ENCODE measurements at places on chromosomes 16 and 17. TPM values are rescaled to one million over a fixed set of nuclear protein-coding genes. Genes with fewer than 3 reads are reported as not detected.

SGSH gene
- 30.7 TPM for polyA plus RNA-seq

GID4 gene
- polyA plus RNA-seq = 13.7 TPM

DNA sequence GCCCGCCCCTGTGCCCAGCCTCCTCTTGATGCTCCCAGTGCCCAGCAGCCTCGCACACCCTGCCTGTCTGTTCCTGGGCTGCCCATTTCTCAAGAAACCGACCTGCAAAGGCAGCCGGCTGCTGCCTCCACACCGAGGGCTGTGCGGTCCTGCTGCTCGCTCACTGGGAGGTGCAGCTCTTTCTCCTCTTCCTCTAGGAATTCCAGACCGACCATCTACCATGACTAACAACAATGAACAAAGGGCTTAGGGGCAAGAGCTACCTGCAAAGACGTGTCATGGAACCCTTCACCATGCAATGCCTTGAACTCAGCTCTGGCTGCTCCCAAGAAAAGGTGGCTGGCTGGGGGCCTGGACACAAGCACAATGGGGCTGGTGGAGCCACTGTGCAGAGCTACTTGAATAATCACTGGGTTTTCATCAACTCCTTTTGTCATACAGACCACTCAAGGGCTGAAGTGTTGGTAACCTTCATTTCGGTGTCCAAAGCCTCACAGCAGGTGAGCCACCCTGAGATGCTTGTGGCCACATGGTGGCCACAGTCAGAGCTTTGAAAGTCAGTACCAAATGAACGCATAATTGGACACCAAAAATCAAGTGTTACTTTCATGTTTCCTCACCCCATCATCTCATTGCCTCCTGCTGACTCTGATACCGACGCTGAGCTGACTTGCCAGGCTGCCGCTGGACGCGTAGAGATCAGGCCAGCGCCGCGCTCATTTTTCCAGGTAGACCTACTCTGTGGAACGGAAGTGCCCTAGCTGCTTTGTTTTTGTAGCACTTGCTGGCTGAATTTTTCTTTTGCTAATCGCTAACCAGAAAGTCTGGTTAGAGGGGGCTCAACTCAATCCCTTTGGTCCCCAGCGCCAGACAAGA lies 19.8 kb downstream of the CYB561 start:
- DNase-seq = no peak

DNA sequence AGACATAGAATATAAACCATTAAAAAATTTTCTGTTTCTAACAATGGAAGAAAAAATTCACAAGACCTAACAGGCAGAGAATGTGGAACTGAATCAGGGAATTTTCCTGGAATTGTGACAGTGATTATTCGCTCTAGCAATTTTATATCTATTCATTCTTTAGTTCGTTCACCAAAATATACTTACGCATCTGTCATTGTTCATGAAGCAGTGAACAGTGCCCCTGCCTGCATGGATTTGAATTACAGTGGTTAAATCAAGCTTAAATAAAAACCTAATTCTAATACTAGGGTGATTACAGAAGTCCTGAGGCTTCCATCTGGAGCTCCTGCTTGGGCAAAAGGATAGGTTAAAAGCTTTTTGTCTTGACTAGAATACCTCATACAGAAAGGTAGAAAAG lies 48.6 kb downstream of the ABCA8 start:
- DNase-seq = no peak

DNA sequence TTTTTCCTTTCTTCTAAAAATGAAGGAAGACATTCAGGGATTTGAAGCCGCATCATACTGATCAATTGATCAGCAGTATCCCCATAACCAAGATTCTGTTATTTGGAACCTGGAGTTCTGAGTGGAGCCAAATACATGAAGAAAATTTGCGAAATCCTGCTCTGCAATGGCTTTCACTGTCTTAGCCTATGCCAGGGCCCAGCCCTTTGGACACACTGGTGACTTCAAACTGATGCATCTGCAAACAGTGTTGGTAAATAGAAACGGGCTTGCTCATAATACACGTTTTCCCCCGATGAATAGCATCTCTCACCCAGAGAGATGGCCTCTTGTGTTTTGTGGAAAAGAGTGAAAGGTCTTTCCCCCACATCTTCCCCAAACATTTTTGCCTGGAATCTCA lies 87.6 kb upstream of the TOX3 start:
- no peak for DNase-seq

DNA sequence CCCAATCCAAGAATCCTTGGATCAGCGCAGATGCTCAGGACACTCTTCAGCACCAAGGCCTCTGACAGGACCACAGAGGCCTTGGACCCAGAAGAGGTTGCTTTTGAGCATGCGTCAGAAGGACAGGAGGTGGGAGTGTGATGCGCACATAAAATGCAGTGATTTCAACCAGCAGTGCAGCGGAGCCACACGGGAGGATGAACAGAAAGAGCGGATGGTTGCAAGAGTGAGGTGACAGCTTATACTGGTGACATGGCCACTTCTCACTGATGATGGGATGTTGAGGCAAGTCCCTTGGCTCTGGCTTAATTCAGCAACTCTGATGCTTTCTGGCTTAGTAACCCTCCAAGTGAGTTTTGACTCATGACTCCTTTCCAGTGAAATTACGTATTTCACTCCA lies 25.2 kb upstream of the ERN1 start:
- DNase-seq = no peak

GRCh38 chr17:30415491-30415890 lies 36.8 kb downstream of the CPD start:
- no peak for DNase-seq

DNA sequence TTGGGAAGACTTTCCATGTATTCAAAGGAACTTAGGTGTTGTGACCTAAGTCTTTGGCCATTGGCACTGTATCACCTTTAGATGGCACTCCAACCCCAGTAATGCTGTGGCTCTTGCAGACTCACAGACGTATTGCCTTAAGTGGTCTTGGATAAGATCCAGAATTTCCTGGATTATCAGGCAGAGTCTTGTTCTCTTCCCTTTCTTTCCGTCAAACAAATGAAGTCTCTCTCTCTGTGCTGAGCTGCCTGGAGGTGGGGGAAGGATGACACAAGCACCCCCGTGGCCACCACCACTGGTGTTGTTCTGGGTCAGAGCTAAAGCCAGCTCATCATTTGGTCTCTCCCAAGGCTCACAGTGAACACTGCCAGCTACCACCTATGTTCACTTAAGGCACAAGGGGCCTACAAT lies 789.9 kb upstream of the KIF2B start:
- peak; percentile 43 for DNase-seq
